ENCODE measurements at places on chromosomes 13 and 19.
A peak's percentile ranks its signal among the peaks of the same experiment; 100 is the strongest.

DNA sequence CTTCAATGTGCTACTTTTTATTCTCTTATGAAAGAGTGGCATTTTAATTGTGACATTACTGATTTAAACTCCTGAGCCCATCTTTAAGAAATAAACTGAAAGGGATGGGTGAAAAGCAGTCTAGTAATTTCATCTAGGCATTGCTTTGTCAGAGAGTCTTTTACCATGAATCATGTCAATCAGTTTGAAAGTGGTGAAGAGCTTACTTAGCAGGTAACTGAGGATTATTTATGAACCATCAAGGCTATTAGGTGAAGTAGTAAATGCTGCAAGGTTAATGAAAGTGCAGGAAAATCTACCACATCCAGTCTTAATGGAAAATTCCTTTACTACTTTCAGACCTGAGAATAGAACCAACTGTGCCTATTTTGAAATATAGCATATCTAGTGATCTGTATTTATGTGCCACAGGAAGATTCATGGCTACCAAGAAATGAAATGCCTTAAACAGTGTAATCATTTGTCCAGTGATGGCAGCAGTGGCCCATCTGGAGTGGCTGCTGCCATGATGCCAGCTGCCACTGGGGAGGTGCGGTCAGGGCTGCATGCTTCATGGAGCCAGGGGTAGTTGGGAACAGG is 368.9 kb downstream of the SLITRK6 start:
- DNase-seq: no peak

GRCh38 chr19:14542711-14543328 is 13.4 kb downstream of the TECR start:
- peak; percentile 62 for DNase-seq

DNA sequence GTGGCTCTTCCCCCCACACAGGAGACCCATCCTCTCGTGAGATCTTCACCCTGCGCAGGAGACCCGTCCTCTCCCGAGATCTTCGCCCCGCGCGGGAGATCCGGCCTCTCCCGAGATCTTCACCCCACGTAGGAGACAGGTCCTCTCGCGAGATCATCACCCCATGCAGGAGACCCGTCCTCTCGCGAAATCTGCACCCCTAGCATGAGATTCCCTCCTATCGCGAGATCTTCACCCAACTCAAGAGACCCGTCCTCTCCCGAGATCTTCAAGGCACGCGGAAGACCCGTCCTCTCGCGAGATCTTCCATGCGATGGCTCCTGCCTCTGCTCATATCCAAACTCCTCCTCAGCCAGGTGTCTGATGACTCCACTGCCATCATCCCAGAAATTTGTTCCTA is 24.3 kb downstream of the LAIR2 start:
- DNase-seq: no peak

GRCh38 chr13:23901365-23901764 is 4.1 kb upstream of the C1QTNF9B start:
- no peak for DNase-seq

GRCh38 chr13:44989941-44990340 is 603 bp downstream of the GPALPP1 start:
- peak; percentile 12 for DNase-seq

DNA sequence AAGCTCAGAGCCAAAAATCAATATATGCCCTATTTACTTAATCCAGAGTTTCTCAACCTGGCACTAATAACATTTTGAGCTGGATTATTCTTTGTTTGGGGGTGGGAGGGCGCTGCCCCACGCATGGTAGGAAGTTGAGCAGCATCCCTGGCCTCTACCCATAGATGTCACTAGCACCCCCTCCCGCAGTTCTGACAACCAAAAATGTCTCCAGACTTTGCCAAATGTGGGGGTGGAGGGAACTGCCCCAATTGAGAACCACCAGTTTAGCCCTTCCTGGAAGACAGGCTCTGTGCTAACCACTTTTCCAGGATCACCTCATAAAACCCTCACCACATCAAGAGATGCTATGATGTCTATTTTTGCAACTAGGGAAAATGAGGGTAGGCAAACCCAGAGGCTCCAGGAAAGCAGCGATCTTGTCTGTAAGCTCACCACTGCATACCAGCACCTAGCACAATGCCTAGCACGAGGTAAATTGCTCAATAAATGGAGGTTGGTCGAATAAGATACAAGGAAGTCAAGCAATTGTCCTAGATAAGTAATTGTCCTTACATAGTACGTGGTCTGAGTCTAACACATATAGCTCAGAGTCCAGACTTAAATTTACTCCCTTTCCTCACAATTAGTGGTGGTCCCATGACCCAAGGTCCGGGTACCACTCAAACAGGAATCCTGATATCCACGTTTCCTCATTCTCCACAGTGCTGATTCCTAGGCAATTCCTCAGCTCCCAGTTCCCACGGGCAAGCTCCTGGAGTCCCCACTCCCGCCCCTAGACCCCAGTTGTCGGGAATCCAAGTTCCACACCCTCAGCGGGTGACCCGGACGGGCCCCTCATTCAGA is 892 bp downstream of the TRIR start:
- peak; percentile 54 for DNase-seq

Measured in AG08395 (cell line).